ENCODE measurements at places on chromosomes 11 and 22. TPM values are rescaled to one million over a fixed set of nuclear protein-coding genes. Genes with fewer than 3 reads are reported as not detected.

SCGB1A1 gene
- polyA plus RNA-seq = not detected

CARD18 gene
- 0.46 TPM for polyA plus RNA-seq

KLHDC7B gene
- 0.08 TPM for polyA plus RNA-seq

TMEM86A gene
- polyA plus RNA-seq = 0.09 TPM

MRPL40 gene
- polyA plus RNA-seq = 69.6 TPM

RCOR2 gene
- not detected for polyA plus RNA-seq

MS4A15 gene
- polyA plus RNA-seq = not detected

SMC1B gene
- polyA plus RNA-seq = not detected

OR4D5 gene
- polyA plus RNA-seq = not detected

RAG2 gene
- 0.98 TPM for polyA plus RNA-seq

TIGD3 gene
- polyA plus RNA-seq = 1.7 TPM

RTN4RL2 gene
- 0.16 TPM for polyA plus RNA-seq

PGAP2 gene
- polyA plus RNA-seq = 10.8 TPM

SAA2 gene
- not detected for polyA plus RNA-seq

CNTF gene
- polyA plus RNA-seq = not detected

ADM2 gene
- polyA plus RNA-seq = not detected

SLC29A2 gene
- polyA plus RNA-seq = 0.69 TPM

TMPRSS4 gene
- not detected for polyA plus RNA-seq

MMP12 gene
- not detected for polyA plus RNA-seq

LGALS1 gene
- 228 TPM for polyA plus RNA-seq

ZMAT5 gene
- 9.2 TPM for polyA plus RNA-seq

OAF gene
- not detected for polyA plus RNA-seq

C11orf21 gene
- polyA plus RNA-seq = not detected

SHISAL1 gene
- 2.0 TPM for polyA plus RNA-seq

MPEG1 gene
- polyA plus RNA-seq = not detected

C11orf91 gene
- not detected for polyA plus RNA-seq

OR51B2 gene
- not detected for polyA plus RNA-seq

OR9G1 gene
- polyA plus RNA-seq = not detected

DKK3 gene
- 13.1 TPM for polyA plus RNA-seq

ACAD8 gene
- polyA plus RNA-seq = 39.1 TPM

SCGB2A2 gene
- polyA plus RNA-seq = not detected

OSM gene
- polyA plus RNA-seq = not detected

USH1C gene
- not detected for polyA plus RNA-seq

SULT4A1 gene
- polyA plus RNA-seq = 49.2 TPM

KDELR3 gene
- 0.45 TPM for polyA plus RNA-seq

C11orf87 gene
- polyA plus RNA-seq = 216 TPM

ANGPTL5 gene
- 0.42 TPM for polyA plus RNA-seq

SLC22A6 gene
- polyA plus RNA-seq = not detected

PACSIN3 gene
- not detected for polyA plus RNA-seq

CHADL gene
- 0.28 TPM for polyA plus RNA-seq

OR8G5 gene
- polyA plus RNA-seq = not detected

ADAMTS15 gene
- polyA plus RNA-seq = 0.07 TPM

NRXN2 gene
- polyA plus RNA-seq = 3.1 TPM

ARHGAP8 gene
- polyA plus RNA-seq = not detected

HIKESHI gene
- 276 TPM for polyA plus RNA-seq

GLYAT gene
- not detected for polyA plus RNA-seq

KDM4D gene
- 1.1 TPM for polyA plus RNA-seq

POU2AF2 gene
- polyA plus RNA-seq = not detected

CEP126 gene
- 71.5 TPM for polyA plus RNA-seq

PPP6R3 gene
- polyA plus RNA-seq = 29.8 TPM

NELL1 gene
- polyA plus RNA-seq = 76.9 TPM

FIBIN gene
- 1.5 TPM for polyA plus RNA-seq

FAM111A gene
- 14.2 TPM for polyA plus RNA-seq

LUZP2 gene
- polyA plus RNA-seq = 5.1 TPM

SUSD2 gene
- not detected for polyA plus RNA-seq
